CD4-positive, alpha-beta T cell treated with Interleukin-15 for 1 hour (primary cell): ENCODE measurements at places on chromosomes 1 and 21.

DNA sequence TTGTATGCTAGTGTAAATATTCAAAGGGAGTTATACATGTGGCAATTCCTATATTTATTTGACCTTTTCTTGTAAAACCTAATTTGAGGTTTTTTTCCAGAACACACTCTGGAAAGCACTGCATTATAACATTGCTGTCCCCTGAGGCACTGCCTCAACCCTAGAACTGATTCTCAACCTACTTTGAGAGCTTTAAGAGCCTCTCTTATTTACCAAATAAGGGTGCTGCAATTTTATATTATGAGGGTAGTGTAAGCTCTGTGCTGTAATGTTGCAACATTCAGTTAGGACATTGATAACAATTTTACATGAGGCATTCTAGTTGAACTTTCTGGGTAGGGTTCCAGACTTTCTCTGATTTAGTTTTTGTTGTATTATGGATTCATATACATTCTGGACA is 302.2 kb upstream of the DEPDC1 start:
- no peak for DNase-seq

DNA sequence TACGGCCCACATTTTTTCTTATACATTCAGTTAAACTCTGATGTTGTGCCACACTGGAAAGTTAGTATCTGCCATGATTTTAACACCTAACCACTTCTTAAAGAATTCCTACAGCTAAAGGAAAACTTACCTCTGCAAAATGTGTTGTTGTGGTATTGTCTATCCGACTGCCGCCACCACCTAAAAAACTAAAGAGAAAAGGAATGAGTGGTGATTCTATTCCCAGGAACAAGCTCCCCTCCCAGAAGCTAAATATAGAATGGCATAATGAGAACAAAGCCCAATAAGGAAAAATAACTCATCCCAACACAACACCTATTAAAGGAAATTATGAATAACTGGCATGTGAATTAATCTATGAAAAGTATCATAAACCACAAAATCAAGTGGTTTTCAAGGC is 39.5 kb downstream of the RNF115 start:
- no peak for DNase-seq

DNA sequence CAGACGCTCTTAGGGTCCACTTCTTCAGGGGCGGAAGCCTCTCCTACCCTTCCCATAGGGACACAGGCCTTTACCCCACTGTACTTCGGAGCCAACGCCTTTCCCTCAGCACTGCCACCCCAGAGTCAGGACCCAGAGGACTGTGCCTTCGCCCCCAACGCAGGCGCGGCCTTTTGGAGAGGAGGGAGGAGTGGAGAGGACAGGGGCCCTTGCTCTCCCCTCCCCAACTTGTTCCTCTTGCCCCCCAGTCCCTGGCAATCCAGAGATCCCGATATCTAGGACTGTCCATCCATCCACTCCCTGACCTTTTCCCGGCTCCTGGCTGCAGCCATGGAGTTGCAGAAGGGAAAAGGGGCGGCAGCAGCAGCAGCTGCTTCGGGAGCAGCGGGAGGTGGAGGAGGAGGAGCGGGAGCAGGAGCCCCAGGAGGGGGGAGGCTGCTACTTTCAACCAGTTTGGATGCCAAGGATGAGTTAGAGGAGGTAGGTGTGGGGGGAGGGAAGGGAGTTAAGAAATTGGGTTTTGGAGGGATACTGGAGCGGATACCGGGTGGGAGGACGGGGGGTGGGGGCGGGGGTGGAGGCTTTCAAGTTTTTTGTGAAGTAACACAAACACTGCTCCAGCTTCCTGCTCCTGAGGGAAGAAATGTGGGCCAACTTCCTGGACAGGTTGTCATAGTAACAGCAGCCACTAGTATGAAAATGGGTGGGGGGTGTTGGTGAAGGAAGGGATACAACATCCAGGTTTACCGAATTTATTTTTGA is 636 bp downstream of the INTS3 start:
- DNase-seq = peak; percentile 18

DNA sequence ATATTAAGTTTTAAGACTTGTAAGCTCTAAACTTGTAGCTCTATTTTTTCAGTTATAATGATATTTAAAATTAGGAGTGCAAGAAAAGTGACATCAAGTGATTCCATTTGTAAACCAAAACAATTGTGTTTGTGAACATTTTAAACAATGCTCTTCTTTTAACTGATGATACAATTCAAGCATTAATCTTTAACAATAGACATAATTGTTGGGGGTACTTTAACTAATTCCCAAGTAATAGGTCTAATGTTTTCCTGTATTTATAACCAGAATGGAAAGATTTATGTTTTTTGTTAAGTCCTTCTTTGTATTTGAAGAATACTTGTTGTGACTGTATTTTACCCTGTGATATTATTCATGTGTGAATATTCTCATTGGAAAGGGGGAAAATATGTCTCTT is 6.8 kb downstream of the ATG4C start:
- DNase-seq = no peak

GRCh38 chr1:232743999-232744398 is 61.2 kb upstream of the MAP10 start:
- DNase-seq = no peak
